ENCODE measurements at places on chromosomes 1 and 21. TPM values are rescaled to one million over a fixed set of nuclear protein-coding genes. Genes with fewer than 3 reads are reported as not detected.

The CSF3R gene
- total RNA-seq: not detected

The PRCC gene
- total RNA-seq: 44.6 TPM

DNA sequence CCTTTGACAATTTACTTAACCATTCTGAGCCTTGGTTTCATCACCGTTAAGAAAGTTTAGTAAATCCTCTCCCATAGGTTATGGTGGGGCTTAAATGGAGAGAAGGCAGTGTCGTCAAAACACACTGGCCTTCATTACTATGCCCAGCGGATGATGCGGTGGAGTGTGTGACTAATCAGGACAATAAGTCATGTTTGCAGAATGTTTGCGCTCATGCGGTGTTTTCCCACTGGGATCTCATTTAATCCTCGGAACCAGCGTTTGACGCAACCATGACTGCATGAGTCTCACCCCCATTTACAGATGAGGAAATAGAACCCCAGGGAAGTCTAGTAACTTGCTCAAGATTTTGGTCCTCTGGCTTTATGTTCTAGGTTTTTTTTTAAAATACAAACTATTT lies 17.5 kb downstream of the SLC26A9 start:
- peak; percentile 95 for DNase-seq

DNA sequence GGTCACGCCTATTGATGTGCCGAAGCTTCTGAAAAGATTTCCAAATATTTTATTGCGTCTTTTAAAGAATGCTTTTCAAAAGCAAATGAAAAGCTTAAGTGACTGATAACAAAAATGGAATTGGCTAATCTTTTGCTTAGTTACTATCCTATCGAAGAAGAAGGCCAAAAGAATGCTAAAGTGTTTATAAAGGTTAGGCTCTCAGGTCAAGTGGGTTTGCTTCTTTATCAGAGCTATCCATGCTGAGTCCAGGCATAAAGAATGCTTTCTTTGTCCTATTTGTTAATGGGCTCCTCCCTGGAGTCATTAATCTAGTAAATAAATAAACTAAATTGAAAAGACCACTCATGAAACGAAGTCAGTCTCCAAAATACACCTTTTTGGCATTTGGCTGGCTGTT lies 133.4 kb upstream of the LYPLAL1 start:
- no peak for DNase-seq

- no peak for DNase-seq
Measured at GRCh38 chr1:236377832-236378535, 16.1 kb upstream of the EDARADD start.

DNA sequence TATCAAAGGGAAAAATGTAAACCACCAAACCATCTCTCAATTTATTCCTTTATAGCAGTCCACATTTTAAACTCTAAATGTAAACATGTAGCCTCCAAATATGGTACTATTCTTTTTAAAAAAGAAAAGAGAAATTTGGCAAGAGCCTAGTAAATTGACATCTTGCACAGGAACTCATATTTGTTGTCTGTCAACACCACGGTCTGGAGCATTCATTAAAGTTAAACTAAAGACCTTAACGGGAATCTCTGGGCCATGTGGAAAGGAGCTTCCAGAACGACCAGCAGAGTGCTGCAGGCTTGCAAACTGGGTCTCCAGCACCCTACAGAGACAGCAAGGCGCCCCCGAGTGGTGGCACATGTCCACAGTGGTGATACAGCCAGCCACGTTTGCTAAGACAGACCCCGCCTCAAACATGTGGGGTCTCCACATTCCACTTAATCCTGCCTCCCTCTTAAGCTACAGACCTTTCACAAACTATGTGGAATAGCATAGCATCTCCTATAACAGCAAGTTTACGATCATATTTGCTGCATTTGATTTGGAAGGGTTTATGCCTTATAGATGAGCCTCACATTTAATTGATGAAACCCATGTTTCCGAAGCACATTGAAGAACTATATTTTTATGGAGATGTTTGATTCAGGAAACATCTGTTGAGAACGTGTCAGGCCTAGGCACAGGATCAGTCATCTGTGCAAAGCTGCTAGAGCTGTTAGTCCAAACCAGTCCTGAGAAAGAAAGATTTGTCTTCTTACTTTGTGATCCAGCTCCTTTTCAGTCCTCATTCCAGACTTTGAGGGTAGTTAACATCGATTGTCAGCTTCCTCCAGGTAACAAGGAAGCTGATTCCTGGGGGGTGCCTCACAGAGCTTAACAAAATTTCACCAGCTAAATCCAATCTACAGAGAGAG lies 96.4 kb upstream of the BACE2 start:
- no peak for DNase-seq

GRCh38 chr1:38451541-38451993 lies 405.0 kb upstream of the POU3F1 start:
- peak; percentile 79 for DNase-seq

GRCh38 chr1:48674641-48675040 lies 102.0 kb downstream of the BEND5 start:
- DNase-seq: peak; percentile 88

GRCh38 chr1:192945390-192946130 lies 113.6 kb downstream of the UCHL5 start:
- DNase-seq: no peak

DNA sequence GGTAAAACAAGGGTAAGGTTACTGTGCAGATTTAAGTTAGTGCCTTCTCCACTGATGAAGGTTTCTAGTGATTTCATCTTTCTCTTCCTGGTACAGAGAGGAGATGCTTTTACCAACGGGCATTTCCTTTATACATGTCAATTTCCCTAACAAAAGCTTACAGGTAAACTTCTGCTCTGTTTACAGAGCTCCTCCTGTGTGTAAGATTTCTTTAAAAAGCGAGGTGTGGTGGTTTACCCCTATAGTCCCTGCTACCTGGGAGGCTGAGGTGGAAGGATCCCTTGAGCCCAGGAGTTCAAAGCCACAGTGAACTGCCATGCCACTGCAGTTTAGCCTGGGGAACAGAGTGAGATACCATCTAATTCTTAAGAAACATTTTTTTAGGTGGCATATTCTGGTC lies 40.7 kb upstream of the GORAB start:
- no peak for DNase-seq

DNA sequence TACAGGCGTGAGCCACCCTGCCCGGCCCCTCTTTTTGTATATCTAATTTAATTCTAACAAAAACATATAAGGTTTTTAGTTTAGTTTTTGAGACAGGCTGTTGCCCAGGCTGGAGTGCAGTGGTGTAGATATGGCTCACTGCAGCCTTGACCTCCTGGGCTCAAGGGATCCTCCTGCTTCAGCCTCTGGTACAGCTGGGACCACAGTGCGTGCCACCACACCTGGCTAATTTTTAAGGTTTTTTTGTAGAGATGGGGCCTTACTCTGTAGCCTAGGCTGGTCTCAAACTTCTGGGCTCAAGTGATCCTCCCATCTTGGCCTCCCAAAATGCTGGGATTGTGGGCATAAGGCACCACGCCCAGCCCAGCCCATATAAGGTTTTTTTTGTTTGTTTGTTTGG lies 18.8 kb downstream of the ENSA start:
- DNase-seq: no peak

The C4BPB gene
- total RNA-seq: 0.29 TPM

DNA sequence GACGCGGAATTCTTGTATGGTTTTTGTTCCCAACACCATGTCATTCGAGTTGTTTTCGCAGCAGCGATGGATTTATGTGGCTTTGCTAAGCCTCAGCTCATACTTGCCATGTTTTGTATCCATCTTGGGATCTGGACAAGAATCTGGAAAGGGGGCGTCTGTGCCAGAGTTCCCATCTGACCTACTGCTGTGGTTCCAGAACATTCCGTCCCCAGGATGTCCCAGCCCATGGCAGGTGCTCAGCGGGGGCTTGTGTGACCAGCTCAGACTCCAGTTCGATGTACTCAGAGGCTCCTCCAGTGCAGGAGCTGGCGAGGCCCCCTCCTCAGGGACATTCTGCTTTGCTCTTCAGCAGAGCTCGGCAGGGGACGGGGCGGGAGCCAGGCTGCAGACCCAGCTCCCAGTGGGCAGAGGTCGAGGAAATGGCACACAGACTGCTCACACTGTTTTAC lies 24.0 kb upstream of the ADARB1 start:
- DNase-seq: no peak

DNA sequence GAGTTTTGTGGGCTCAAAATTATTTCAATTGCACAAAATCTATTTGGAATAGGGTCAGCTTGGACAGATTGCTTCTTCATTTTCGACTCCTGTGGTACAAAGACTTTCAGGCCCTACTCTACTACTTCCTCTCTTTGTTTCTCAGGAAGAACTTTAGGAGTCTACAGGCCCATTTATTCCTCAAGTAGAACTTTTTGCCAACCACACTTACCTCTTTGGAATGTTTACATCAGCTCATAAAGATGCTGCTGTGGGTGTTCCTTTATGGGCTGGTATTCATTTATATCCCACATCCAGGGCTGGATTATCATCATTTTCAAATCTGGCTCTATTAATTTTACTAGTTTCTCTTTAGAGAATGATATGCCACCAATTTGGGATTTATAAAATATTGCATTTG lies 46.3 kb upstream of the TNFSF18 start:
- no peak for DNase-seq

DNA sequence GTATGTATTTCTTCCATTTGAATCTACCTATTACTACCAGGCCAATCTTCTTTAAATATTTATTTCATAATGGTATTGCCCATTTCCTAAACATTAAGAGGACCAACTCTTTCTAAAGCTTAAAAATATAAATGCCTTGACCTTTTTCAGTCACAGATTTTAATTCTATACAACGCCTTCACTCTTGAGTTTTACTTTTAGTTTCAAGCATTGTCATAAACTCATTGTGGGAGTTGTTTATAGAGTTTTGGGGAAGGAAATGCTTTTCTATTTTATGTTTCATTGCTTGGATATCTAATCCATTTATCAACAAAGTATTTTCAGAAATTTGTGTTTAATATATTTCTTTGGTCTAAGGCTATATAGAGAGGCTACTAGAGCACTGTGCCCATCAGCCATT lies 155.8 kb downstream of the DPYD start:
- DNase-seq: no peak

DNA sequence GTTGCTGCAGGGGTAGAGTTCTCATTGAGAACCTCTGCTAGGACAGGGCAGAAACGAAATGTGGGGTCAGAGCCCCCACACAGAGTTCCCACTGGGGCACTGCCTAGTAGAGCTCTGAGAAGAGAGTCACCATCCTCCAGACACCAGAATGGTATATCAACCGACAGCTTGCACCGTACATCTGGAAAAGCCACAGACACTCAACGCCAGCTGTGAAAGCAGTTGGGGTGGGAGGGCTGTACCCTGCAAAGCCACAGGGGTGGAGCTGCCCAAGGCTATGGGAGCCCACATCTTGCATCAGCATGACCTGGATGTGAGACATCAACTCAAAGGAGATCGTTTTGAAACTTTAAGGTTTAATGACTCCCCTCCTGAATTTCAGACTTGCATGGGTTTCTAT lies 284.0 kb upstream of the DEPDC1 start:
- no peak for DNase-seq

The WDR3 gene
- 105 TPM for total RNA-seq

DNA sequence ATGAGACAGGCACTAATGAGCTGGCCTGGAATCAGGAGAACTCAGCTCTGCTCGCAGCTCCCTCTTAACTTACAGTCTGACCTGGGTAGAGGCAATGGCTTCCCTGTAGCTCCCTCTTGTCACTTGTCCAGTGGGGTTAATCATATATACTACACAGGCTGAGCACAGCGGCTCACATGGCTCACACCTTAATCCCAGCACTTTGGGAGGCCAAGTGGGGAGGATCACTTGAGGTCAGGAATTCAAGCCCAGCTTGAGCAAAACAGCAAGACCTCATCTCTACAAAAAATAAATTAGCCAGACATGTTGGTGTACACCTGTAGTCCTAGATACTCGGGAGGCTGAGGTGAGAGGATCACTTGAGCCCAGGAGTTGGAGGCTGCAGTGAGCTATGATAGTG lies 4.2 kb downstream of the S100A6 start:
- DNase-seq: no peak

DNA sequence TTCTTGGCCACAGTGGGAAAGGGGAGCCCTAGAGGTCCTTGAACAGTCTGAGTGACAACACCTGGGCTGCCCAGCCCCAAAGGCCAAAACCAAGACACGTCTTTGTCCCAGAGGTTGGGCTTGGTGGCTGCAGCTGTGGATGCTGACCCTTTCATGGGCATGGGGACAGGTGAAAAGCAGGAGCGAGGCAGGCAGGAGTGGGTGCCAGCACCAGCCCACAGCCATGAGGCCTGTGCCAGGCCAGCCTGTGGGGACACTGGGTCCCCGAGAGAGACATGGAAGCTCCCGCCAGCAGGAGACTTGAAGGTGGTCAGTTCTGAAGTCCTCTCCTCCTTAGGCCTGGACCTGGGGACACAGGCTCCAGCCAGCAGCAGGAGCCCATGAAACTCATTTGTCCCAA lies 98.6 kb downstream of the KCNJ15 start:
- DNase-seq: no peak

DNA sequence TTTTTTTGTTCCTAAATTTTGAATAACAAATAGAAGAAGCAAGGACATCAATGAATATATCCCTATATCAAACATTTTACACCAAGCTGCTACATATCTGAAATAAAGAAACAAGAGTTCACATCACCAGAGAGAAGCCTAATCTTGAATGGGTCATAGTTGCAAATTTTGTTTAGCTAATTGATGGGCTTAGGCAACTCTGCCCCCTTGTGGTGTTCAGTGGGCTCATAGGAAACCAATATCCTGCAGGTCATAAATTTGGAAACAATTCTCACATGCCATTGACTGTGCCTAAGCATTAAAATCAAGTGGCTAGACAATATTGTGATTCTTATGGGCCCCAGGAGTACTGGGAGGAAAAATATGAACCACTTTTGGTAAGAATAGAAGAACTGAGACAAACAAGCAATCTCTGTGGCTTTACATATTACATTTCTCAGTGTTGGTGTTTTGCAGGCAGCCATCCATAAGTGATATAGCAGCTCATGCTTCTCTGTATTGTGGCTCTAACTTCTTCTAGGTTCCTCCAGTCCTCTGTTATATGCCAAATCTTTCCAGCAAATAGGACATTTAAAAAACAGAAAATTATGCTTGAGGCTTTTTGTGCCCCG lies 1262.8 kb upstream of the PRMT6 start:
- DNase-seq: peak; percentile 12

The PDIK1L gene
- total RNA-seq: 12.2 TPM

The FAM167B gene
- total RNA-seq: not detected

- peak; percentile 57 for DNase-seq
Measured at GRCh38 chr1:19750101-19750881, 49.4 kb downstream of the TMCO4 start.

GRCh38 chr1:154972517-154973343 lies 1.8 kb upstream of the CKS1B start:
- peak; percentile 99 for DNase-seq

- peak; percentile 68 for DNase-seq
Measured at GRCh38 chr21:40830836-40831235, 16.1 kb downstream of the DSCAM start.

GRCh38 chr1:23611601-23612327 lies 52.5 kb upstream of the ID3 start:
- no peak for DNase-seq

GRCh38 chr1:182549346-182549745 lies 39.7 kb downstream of the RNASEL start:
- DNase-seq: no peak

GRCh38 chr1:219323426-219323825 lies 149.7 kb downstream of the LYPLAL1 start:
- peak; percentile 63 for DNase-seq
